ENCODE measurements at places on chromosomes 2 and 18.

GRCh38 chr2:134949981-134950708 lies 31.5 kb downstream of the CCNT2 start:
- H3K4me3 ChIP-seq, result no peak overlapping the region
- H3K27ac ChIP-seq, result peak overlapping the region; percentile 42
- DNase-seq, result no peak
- H3K36me3 ChIP-seq, result peaks cover 47% of the 10 kb centered on the region
- H3K4me1 ChIP-seq, result peaks cover 15% of the 10 kb centered on the region

GRCh38 chr2:140863713-140864112 lies 1267.1 kb downstream of the LRP1B start:
- no peaks in the 10 kb centered on the region for H3K4me1 ChIP-seq
- DNase-seq, result no peak
- no peak overlapping the region for H3K4me3 ChIP-seq
- no peaks in the 10 kb centered on the region for H3K27me3 ChIP-seq
- H3K36me3 ChIP-seq, result no peaks in the 10 kb centered on the region
- H3K27ac ChIP-seq, result no peak overlapping the region

- H3K4me3 ChIP-seq, result no peak overlapping the region
- DNase-seq, result no peak
- H3K27me3 ChIP-seq, result peaks cover 5% of the 10 kb centered on the region
Measured at GRCh38 chr2:236871500-236872001, 214.1 kb upstream of the COPS8 start.

- no peak for DNase-seq
- H3K4me1 ChIP-seq, result peaks cover 74% of the 10 kb centered on the region
- H3K36me3 ChIP-seq, result peaks cover 35% of the 10 kb centered on the region
- no peak overlapping the region for H3K27ac ChIP-seq
- no peak overlapping the region for H3K4me3 ChIP-seq
- H3K27me3 ChIP-seq, result no peaks in the 10 kb centered on the region
Measured at GRCh38 chr2:207151048-207151447, 14.7 kb downstream of the KLF7 start.

GRCh38 chr2:118320658-118321057 lies 232.4 kb downstream of the INSIG2 start:
- no peak overlapping the region for H3K4me3 ChIP-seq
- H3K27ac ChIP-seq, result no peak overlapping the region
- peaks cover 6% of the 10 kb centered on the region for H3K4me1 ChIP-seq

DNA sequence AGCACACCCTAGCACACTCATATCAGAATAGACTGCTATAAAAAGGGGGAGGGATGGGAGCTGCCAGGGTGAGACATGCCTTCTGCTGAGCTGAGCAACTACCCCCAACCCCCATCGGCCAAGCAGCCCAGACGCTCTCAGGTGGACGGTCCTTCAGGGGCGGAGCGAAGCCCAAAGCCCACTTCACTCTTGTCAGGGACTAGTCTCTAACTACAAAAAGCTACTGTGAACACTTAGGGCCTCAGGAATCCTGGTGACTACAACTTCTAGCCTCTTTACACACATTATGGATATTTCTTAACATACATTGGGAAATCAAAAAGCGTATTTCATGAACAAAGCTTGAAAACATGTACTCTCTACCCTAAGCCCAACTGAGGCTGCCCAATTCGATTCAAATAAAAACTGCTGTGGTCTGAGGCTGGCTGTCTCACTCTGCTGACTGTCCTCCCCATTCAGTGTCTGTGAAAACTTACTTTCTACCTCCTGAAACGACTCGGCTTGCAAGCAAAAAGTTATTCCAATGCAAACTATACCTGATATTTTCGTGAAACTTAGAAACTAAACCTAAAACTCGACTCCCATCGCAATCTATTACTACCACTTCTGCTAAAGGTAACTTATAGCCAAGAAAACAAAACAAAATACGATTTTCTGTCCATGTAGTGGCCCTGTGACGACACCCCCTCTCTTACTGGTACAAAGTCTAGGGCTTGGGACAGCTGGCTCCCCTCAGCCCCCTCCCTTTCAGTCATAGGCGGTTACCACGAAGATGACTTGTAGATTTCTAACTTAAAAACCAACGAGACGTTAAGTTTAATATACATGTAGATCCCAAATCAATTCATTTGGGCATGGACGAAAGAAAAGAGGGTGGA lies 1.2 kb downstream of the SERTAD2 start:
- DNase-seq, result peak; percentile 60
- H3K27me3 ChIP-seq, result no peaks in the 10 kb centered on the region
- H3K36me3 ChIP-seq, result peaks cover 1% of the 10 kb centered on the region
- H3K4me1 ChIP-seq, result peaks cover 53% of the 10 kb centered on the region
- peak overlapping the region; percentile 72 for H3K27ac ChIP-seq
- H3K4me3 ChIP-seq, result peak overlapping the region; percentile 79

DNA sequence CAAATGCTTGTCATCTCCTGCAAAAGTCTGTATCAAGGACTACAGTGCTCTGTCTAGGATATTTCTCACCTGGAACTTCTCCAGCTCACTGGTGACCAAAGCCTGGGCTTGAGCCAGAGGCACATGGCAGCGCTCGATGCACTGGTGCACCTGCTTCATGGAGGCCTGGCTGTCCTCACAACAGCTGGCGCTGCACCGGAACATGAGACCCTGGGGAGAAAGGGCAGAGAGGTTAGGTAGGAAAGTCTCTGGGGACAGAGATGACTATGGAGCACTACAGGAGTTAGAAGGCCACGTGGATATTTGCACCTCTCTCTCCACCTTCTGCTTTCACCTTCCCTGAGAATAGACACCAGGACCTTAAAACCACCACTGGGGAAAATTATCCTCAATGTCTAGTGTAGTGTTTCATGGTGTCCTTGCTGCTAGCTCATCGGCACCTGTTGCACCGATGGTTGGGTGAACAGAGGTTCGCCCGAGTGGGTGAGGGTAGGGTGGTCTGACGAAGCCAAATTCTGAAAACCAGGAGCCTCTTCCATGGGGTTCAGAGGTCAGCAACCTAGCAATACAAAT lies 1.0 kb downstream of the FAM136A start:
- H3K27ac ChIP-seq, result peak overlapping the region; percentile 92
- H3K27me3 ChIP-seq, result no peaks in the 10 kb centered on the region
- DNase-seq, result no peak
- H3K36me3 ChIP-seq, result peaks cover 28% of the 10 kb centered on the region

- no peaks in the 10 kb centered on the region for H3K27me3 ChIP-seq
- H3K4me3 ChIP-seq, result no peak overlapping the region
- H3K4me1 ChIP-seq, result peaks cover 3% of the 10 kb centered on the region
- no peaks in the 10 kb centered on the region for H3K36me3 ChIP-seq
- H3K27ac ChIP-seq, result no peak overlapping the region
Measured at GRCh38 chr2:8496617-8497016, 185.2 kb upstream of the ID2 start.

DNA sequence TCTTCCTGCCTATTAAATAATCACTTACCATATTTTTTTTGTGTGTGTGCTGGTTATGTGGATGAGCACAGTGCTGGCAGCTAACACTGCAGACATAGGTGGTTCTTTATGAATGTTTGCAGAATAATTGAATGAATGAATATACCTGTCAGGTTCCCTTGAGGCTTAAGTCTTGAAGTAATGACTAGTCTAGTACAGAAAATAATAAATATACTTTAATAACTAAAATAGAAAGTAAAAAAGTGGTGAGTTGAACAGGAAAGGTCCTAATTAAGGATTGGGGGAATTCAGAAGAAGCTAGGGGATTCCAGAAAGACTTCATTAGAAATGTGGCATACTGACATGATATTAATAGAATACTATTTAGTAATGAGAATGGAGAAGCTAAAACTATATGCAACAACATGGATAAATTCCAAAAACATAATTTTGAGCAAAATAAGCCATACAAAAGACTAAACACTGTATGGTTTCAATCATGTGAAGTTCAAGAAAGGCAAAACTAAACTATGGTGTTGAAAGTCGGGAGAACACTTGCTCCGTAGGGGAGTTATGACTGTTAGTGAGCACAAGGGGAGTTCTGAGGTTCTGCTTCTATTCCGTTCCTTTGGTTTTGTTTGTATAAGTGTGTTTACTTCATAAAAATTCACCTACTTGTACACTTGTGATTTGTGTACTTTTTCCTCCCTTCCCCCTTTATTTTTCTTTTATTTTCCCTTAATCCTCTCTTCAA lies 464.6 kb downstream of the MTX2 start:
- H3K36me3 ChIP-seq, result no peaks in the 10 kb centered on the region
- no peaks in the 10 kb centered on the region for H3K4me1 ChIP-seq
- no peak for DNase-seq
- H3K27ac ChIP-seq, result no peak overlapping the region

DNA sequence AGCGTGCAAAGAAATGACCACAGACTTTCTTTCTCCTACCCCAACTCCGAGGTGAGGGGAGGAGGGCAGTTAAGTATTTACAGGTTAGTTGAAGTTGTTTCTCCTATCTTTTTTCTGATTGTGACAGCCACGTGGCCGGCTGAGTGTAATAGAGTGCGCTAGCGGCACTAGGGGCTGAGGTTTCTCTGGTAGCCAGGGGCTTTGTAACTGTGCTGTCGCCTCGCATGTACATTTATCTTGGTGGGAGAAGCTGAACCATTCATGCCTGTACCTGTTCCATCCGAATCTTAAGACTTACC lies 214.1 kb upstream of the STON1 start:
- peaks cover 6% of the 10 kb centered on the region for H3K36me3 ChIP-seq
- H3K4me3 ChIP-seq, result peak overlapping the region; percentile 94
- no peaks in the 10 kb centered on the region for H3K27me3 ChIP-seq

- H3K27me3 ChIP-seq, result peaks cover 13% of the 10 kb centered on the region
- H3K4me1 ChIP-seq, result no peaks in the 10 kb centered on the region
- H3K4me3 ChIP-seq, result no peak overlapping the region
- no peak for DNase-seq
- H3K27ac ChIP-seq, result no peak overlapping the region
Measured at GRCh38 chr18:55328301-55328700, 259.7 kb downstream of the TCF4 start.

GRCh38 chr2:57126410-57126809 lies 920.2 kb upstream of the VRK2 start:
- H3K4me3 ChIP-seq, result no peak overlapping the region
- DNase-seq, result no peak
- no peaks in the 10 kb centered on the region for H3K36me3 ChIP-seq
- H3K4me1 ChIP-seq, result no peaks in the 10 kb centered on the region
- no peak overlapping the region for H3K27ac ChIP-seq
- H3K27me3 ChIP-seq, result no peaks in the 10 kb centered on the region

GRCh38 chr2:42493468-42494354 lies at the start of gene KCNG3:
Gene KCNG3, minus strand, starts transcription at chr2:42493982. Its CDS starts 481 bp downstream, at chr2:42493501.
- H3K36me3 ChIP-seq, result no peaks in the 10 kb centered on the region
- DNase-seq, result peak; percentile 69
- H3K27me3 ChIP-seq, result peaks cover 22% of the 10 kb centered on the region
- peaks cover 7% of the 10 kb centered on the region for H3K4me1 ChIP-seq

- H3K4me1 ChIP-seq, result no peaks in the 10 kb centered on the region
- no peaks in the 10 kb centered on the region for H3K27me3 ChIP-seq
- no peaks in the 10 kb centered on the region for H3K36me3 ChIP-seq
- no peak for DNase-seq
- H3K4me3 ChIP-seq, result no peak overlapping the region
Measured at GRCh38 chr18:75824661-75825060, 397.2 kb upstream of the SMIM21 start.

GRCh38 chr18:57004366-57005121 lies 142.3 kb upstream of the BOD1L2 start:
- no peak overlapping the region for H3K4me3 ChIP-seq
- H3K36me3 ChIP-seq, result no peaks in the 10 kb centered on the region
- no peak for DNase-seq
